ENCODE measurements at places on chromosomes 2 and 18.
A peak's percentile ranks its signal among the peaks of the same experiment; 100 is the strongest.

DNA sequence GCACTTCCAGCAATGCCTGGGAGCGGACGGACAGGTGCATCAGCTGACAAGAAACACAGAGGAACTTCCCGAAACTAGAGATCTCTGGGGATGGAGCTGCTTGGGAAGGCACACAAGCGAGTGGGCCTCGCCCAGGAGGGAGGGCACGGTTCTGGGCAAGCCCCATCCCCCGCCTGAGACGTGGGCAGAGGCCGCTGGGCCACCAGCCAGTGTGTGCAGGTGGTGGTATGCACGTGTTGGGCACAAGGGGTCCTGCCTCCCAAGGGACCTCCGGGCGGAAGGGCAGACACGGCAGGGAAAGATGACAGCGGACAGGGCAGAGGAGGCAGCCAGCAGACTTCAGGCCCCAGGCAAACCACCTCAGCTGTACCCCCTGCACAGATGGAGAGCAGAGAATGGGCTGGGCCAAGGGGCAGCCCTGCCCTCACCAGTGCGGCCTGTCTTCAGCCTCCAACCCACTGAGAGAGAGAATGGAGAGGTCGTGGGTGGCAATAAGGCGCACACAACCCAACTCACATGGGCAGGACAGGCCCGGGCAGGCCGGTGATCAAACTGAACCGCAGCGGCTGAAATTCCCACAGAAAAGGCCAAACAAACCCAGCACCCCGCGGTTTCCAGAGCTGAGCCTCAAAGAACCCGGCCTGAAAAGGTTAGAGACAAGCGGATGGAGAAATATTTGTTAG lies 51.2 kb downstream of the HDAC4 start:
- DNase-seq = no peak

DNA sequence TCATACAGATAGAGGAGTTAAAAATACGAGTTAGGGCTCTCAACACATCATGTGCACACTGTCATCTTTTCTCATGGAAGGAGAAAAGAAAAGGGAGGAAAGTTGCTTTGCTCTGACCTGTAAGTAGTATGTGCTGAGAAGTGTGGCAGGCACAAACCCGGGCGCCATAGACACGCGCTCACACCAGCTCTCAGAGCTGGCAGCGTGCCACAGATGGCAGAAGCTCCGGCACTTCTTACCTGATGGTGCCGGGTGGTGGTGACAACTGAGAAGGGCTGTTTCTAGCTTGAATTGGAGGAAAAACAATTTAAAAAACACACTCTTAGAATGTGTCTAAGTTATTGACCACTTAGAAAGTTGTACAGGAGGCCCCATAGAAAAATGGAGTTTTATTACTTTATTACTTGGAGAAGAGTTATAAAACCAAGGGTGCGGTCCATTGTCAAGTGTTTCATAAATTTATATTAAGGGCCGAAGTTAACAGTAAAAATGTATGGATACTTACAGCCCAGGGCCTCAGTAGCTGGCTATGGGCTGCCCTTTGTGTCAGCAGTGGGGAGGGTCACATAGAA lies 92.2 kb downstream of the DPP4 start:
- DNase-seq = no peak

DNA sequence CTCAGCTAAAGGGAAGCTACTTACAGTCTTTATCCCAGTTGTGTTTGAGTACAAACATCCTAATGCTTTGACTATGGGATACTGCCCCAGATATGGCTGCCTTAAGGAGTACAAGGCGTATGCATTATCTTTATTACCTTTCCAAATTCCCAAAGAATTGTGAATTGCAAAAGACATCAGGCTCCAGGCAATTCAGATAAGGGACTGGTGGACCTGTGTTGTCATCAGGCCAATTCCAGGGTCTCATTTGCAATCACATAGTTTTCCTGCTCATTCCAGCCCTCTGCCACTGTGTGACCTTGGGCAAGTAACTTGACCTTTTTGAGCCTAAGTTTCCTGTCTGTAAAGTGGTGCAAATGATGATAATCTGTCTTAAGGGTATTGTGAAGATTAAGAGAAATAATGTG lies 137.5 kb downstream of the FMNL2 start:
- DNase-seq = no peak

DNA sequence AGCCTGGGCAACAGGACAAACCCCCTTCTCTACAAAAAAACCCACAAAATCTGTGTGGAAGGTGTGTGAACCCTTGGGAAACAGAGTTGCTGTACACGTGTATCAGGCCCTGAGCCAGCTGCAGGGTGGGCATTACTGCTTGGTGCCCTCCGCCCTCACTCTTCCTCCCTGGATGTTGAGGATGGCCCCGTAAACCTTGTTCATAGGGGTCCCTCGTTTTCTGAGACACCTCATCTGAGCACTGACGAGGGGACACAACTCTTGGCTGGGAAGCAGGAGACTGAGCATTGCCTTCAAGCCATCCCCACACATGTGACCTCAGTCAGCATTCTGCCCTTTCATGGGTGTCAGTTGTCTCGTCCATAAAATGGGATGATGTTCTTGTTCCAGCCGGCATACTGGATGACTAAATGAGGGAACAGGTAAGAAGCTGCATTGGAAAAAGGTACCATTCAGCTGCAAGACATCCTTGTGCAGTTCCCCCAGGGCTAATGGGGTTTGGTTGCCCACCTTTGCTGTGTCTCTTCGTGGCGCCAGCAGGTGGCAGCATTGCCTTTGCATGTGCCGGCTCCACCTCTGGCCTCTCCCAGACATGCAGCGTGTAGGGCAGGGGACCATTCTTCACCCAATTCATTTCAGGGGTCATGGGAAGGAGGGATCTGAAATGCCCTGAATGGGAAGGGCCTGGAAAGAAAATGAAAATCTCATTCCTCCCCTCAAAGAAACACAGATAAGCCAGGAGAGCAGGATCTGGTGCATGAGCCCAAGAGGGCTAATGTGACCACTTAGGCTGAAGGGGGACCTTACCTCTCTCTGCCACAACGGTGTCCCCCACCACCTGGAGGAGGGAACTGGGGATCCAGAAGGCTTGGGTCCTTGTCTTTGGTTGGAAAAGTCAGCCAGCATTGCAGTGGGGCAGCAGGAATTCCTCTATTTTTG lies 36.4 kb upstream of the HAAO start:
- peak; percentile 52 for DNase-seq

- no peak for DNase-seq
These were observed 339.0 kb downstream of the SATB2 start for GRCh38 chr2:199118673-199119112.

DNA sequence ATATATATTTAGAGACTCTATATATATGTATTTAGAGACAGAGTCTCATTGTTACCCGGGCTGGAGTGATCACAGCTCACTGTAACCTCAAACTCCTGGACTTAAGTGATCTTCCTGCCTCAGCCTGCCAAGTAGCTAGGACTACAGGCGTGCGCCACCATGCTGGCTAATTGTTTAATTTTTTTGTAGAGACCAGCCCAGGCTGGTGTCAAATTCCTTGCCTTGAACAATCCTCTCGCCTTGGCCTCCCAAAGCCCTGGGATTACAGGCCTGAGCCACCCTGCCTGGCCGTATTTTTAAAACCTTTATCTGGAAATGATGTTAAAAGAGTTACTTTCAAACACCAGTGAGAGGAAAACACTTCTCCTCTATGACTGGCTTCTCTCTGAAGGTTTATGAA lies 30.9 kb upstream of the PGAP1 start:
- DNase-seq = no peak

GRCh38 chr2:23432531-23432930 lies 47.6 kb downstream of the KLHL29 start:
- no peak for DNase-seq

DNA sequence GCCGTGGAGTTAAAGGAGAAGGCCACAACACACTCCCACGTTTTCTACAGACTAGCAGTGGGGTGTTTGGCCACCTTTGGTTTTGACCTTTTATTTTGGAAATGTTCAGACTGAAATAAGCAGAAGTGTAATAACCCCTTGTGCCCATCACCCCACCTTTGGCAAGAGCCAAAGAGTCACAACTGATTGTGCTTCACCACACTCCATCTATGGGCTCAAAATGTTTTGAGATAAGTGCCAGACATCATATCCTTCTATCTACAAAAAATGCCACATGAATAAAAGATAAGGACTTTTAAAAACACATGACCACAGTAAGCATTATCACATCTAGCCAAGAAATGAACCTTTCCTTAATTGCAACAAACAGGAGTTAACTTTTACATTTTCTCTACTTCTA lies 9.9 kb upstream of the GPR35 start:
- DNase-seq = no peak

DNA sequence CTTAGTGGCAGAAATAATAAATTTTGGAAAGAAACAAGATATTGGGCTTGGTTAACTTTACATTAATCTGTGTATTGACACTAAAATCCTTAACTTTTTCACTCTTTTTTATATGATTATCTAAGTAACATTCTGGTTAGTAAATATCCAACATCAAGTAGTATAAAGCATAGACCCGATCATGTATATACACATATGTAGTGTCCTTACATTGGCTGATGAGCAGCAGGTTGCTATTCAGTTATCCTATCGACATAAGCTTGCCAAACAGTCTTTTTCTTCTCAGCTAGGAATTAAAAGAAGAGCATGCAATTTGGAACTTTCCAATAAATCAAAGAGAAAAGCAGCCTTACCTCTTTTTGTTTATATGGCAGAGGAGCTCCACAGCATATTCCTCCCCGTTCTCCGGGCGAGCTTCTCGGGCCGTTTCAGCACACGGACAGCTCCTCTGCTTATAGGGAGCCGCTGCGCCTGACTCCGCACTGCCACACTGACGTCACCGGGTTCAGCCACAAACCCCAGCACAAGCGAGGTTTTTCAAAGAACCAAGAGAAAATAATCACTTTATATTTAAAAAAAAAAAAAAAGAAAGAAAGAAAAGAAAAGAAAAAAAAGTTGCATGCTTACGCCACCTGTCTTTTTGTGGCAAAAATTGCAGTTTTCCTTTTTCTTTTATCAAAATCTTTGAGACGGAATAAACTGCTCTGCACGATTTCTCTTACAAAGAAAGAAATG lies at the start of gene SCG2:
Gene SCG2, minus strand, starts transcription at position 430 of the 735 bp plus-strand sequence. CDS start 3,079 bp downstream, outside the sequence.
- DNase-seq = no peak

GRCh38 chr2:138275881-138276280 lies 225.7 kb upstream of the SPOPL start:
- DNase-seq = no peak

- no peak for DNase-seq
These were observed 249.7 kb upstream of the DLGAP1 start for GRCh38 chr18:4704781-4705180.

DNA sequence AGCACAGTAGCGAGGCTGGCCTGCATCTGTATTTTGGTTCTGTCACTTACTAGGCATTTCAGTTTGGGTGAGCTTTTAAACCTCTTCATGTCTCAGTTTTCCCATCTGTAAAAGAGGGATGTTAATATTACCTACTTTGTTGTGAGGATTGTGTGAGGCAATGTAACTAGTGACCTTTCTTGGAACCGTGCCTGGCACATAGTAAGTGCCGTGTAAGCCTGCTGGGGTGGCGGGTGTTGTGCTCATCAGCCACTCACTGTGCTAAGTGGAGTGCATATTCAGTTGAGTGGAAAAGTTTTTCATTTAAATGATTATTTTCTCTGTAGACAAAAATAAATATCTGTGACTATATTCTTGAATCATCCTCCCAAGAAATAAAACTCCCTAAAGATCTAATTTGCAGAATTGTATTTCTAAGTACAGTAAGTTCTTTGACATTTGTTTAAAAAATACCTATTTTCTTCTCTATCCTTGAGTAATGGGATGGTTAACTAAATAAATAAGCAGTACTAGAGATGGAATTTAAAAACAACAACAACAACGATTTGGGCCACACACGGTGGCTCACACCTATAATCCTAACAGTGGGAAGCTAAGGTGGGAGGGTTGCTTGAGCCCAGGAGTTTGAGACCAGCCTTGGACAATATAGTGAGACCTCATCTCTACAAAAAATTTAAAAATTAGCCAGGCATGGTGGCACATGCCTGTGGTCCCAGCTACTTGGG lies 56.7 kb downstream of the MALT1 start:
- no peak for DNase-seq

DNA sequence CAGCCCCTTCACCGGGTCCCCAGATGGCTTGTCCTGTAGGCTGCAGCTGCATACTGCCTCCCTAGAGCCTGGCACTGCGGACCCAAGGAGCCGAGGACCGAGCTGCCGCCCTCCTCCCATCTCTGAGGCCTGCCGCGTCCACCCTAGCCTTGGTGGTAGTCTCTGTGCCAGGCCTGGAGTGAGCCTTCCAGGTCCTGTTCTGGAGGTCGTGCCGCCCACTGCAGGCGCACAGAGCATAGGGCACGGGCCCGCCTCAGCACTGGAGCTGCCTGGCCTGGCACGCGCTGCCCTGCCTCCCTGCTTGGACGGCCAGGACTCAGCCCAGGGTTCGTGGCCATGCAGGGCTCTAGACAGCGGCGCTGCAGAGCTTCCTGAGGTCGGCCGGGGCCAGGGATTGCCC lies 239.5 kb downstream of the DCDC2C start:
- no peak for DNase-seq

GRCh38 chr2:113324684-113325160 lies 46.0 kb upstream of the PAX8 start:
- peak; percentile 33 for DNase-seq

DNA sequence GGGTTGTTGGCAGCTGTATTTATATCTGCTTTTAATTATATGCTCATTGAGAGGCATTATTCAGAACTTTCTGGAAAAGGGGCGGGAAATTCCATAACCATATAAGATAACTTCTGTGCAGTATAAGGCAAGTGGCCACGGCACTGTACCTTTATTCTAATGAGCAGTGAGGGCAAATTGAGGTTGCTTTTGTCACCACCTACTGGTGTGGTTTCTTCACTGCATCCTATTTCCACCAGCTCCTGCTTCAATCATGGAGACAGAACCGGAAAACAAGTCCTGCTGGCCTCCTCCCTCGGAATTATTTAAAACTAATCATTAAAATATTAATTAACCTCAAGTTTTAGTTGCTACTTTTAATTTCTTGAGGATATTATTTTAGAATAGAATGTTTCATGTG lies 759.4 kb downstream of the CBLN2 start:
- no peak for DNase-seq

- DNase-seq = no peak
These were observed 92.1 kb downstream of the IRS1 start for GRCh38 chr2:226707499-226707898.

DNA sequence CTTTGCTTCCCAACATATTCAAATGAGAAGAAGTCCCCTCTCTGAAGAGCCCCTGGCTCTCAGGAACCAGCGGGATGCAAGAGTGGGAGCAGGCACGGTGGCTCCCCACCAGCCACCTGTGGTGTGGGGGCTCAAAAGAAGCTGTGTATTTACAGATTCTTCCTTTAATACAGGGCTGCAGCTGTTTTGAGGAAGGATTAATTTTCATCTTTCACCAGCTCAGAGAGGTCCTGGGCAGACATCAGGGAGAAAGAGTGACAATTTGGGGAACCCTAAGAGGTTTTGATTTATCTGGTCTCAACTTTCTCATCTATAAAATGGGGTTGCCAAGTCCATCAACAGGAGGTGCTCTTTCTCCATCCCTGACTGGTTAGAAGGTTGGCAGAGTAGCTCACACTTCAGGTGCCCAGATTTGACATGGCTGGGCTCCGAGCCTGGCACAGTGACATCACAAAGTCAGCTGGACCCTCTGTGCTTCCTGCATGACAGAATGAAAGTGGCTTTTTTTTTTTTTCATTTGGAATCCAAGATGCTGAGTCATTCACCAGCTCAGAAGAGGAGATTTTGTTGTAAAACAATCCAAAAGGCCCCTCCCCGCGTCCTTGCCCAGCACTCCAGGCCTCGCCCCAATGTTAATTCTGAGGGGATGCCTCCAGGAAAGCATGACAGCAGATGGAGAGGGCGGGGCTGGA lies 15.5 kb upstream of the SIX2 start:
- DNase-seq = no peak

GRCh38 chr2:17951563-17951962 lies 73.1 kb downstream of the KCNS3 start:
- DNase-seq = no peak

- no peak for DNase-seq
These were observed 253.2 kb downstream of the GLI2 start for GRCh38 chr2:120988700-120989511.
